ENCODE measurements at places on chromosomes 1 and 21. TPM values are rescaled to one million over a fixed set of nuclear protein-coding genes. Genes with fewer than 3 reads are reported as not detected.

The S100A5 gene
- total RNA-seq, result 2.4 TPM

The KLHDC7A gene
- total RNA-seq, result not detected

The ELOVL1 gene
- 72.1 TPM for total RNA-seq

The PGLYRP3 gene
- total RNA-seq, result not detected

The LYPD8 gene
- total RNA-seq, result not detected

The TTC22 gene
- 4.1 TPM for total RNA-seq

The KCNK2 gene
- not detected for total RNA-seq

The PDPN gene
- total RNA-seq, result not detected

The FAM151A gene
- not detected for total RNA-seq

The ZFP69B gene
- total RNA-seq, result 5.3 TPM

The FMN2 gene
- total RNA-seq, result not detected

DNA sequence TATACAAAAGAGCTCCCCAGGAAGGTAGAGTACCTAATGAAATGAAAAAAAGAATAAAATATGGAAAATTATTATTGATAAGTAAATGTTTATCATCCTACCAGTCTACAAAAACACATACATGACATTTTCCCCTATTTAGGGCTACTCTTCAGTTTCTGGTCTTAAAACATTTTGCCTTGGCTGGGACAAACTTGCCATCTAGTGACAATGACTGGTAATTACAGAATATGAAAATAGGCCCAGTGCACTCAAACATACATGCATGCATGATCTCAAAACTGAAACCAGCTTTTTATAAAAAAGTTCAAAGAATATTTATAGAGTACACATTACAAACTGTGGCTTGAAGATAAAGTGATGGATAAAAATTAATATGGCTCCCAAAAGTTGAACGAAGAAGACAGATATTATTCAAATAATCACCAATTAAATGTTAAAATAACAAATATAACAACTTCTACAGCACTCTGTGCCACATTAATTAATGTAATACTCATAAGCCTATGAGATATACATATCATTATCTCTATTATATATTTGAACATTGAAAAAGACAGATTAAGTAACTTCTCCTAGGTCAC, 10.5 kb upstream of the RNPC3 start:
- peak; percentile 15 for DNase-seq

- DNase-seq, result no peak
These were observed 322.8 kb downstream of the SPATA17 start for GRCh38 chr1:217953922-217954321.

GRCh38 chr1:219553934-219554502, 58.9 kb downstream of the ZC3H11B start:
- DNase-seq, result no peak

DNA sequence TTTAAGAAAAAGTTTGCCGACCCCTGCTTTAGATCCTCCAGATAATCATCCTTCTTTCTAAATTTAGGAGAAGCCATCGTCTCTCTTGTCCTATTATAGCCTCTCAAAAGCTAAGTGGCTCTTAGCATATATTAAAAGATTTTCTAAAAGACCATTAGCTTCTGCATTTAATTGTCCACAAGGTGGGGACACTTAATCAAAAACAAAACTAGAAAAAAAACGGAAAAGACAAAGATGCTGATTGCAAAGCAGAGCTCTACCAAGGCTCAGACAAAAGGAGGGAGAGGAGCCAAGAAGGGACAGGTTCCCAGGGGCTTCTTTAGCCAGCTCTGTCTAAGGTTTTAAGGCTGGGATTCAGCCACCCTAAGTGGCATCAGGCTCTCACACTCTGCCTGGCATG, 128.3 kb upstream of the HMGB4 start:
- DNase-seq, result no peak

- DNase-seq, result no peak
These were observed 63.5 kb downstream of the ATP1A1 start for GRCh38 chr1:116436611-116436970.

- DNase-seq, result no peak
These were observed 17.2 kb upstream of the RCSD1 start for GRCh38 chr1:167612587-167613385.

GRCh38 chr1:222794656-222795474, 20.0 kb upstream of the DISP1 start:
- no peak for DNase-seq

DNA sequence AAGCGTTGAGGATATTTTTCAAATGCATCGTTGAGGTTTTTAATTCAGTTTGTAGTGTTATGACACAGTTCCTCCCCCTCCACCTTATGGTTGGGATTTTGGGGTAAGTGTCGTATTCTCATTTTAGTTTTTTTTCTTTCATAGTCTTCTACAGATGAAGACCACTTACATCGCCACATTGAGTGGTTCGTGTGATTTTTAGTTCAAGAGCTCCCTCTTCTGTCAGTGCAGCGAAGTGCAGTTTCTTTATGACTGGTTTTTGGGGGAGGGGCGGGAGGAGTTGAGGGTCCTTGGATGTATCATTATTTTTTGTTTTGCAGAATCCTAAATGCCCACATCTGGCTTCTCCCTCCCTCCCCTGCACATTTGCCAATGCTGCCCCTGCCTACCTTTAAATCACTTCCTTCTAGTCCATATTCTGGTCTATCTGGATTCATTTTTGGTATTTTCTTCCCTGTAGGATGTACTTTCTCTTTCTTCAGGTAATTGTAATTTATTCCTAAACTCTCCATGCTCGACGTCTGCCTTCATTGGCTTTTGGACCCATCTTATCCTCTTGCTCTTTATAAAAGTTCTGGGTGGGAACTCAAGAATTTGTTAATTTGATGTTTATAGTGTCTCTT, 433.1 kb downstream of the CAMTA1 start:
- DNase-seq, result peak; percentile 52

DNA sequence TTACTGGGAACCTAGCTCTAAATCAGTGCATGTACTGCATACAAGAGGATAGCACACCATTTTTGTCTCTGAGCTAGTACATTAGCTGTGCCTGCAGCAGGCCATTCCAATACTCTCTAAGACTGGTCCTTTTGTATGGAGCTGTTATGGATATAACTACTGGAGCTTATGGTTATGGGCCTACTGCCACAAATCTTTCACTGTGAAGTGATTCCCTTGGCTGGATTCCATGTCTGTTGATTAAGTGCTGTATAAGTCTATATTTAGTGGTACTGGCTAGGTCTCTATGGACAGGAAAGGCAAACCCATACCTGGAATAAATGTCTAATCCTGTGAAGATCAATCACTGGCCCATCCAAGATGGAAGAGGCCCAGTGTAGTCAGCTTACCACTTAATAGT, 12.0 kb downstream of the ZFYVE9 start:
- no peak for DNase-seq

GRCh38 chr1:110668549-110668948, 6.2 kb downstream of the KCNA3 start:
- DNase-seq, result peak; percentile 17

DNA sequence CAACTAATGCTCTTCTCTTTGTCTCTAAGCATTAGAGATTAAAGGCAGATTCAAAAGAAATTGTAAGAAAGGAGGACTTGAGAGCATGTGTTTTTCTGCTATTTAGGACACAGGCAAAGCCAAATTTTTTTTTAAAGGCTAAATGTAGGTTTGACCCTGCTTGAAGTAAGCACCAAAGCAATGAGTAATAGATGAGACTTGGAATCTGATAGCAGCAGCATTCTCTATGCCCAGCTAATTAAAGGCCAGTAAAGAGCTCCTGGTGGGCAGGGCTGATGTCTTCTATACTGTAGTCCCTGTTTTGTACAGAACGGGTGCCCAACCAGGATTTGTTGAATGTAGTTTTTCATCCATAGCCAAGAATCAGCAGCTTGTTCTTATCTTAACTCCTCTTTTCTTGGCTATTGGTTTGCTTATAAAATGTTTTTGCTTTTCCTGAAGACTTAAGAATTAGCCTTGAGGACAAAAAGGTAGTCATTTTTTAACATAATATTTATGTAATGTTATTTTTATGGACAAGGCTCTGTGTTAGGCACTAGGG, 179.6 kb downstream of the LMO4 start:
- DNase-seq, result no peak

DNA sequence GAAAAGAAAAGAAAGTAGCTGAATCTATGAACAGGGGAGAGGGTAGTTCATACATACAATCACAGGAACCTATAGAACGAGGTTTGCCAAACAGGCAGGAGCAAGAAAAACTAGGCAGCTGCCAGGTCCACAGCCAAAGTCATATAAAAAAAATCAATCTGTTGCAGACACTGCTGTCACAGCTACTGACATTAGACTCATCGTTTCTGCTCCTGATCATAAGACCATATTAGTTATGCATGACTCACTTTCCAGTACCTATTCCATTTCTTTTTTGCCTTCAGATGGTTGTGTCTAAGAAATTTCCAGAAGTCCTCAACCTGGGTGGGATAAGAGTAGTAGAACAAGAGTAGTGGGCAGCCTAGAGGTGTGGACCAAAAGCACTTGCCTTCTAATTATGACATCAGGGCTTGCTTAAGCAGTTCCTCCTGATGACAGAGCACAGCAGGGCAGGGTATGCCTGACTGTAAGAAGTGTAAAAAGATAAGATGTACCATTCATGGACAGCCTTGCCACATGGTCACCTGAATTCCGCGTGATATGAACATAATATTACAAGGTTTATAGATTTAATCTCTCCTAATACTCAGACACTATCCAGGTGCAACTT, 323.2 kb upstream of the SGIP1 start:
- no peak for DNase-seq

- DNase-seq, result no peak
These were observed 46.8 kb downstream of the XCL1 start for GRCh38 chr1:168623003-168623828.

DNA sequence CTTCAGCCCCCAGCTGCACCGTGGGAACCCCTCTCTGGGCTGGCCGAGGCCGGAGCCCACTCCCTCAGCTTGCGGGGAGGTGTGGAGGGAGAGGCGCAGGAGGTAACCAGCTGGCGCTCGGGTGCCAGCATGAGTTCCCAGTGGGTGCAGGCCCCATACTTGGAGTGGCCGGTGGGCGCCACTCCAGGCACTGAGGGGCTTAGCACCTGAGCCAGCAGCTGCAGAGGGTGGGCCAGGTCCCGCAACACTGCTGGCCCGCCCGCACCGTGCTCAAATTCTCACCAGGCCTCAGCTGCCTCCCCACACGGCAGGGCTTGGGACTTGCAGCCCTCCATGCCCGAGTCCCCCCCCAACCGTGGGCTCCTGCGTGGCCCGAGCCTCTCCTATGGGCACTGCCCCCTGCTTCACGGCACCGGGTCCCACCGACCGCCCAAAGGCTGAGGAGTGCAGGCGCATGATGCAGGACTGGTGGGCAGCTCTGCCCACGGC, 47.2 kb downstream of the LRRC53 start:
- no peak for DNase-seq

DNA sequence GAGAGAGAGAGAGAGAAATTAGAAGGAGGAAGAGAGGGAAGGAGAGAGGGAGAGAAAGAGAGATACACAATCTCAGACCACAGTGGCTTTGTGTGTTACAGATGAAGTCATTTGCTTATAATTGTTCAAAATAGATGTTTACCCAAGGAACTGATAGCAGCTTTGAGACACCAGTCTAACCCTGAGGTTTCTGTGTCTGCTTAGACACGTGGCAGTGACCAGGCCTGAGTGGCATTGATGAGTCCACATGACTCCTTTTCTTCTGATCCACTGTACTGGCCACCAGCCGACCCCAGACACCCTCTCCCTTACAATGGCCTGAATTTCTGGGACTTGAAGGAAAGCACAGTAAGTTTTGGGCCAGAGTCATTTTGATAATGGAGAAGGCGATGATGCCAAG, 104.9 kb downstream of the DUSP10 start:
- no peak for DNase-seq

GRCh38 chr1:7070389-7071029, 285.3 kb downstream of the CAMTA1 start:
- DNase-seq, result peak; percentile 76

DNA sequence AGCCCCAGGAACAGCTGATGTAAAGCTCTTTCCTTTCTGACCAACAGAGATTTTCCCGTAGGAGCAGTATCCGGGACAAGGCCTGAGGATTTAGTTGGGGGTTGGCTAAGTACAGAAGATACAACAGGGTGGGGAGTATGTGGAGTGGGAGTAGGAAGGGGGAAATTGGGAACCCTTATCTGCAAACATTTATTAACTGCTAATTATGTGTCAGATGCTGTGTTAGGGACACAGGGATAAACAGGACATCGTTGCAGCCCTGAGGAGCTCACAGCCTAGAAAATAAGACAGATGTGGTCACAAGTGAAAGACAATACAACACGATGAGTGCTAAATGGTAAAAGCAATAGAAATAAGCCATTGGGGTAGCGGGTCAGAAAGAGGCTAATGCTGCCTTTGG, 12.0 kb downstream of the CD84 start:
- DNase-seq, result no peak

- DNase-seq, result no peak
These were observed 29.3 kb downstream of the SDC3 start for GRCh38 chr1:30879126-30879786.

GRCh38 chr21:28111151-28111619, 881.5 kb downstream of the LTN1 start:
- DNase-seq, result no peak

GRCh38 chr1:152481869-152482664, 28.5 kb upstream of the LCE5A start:
- no peak for DNase-seq

DNA sequence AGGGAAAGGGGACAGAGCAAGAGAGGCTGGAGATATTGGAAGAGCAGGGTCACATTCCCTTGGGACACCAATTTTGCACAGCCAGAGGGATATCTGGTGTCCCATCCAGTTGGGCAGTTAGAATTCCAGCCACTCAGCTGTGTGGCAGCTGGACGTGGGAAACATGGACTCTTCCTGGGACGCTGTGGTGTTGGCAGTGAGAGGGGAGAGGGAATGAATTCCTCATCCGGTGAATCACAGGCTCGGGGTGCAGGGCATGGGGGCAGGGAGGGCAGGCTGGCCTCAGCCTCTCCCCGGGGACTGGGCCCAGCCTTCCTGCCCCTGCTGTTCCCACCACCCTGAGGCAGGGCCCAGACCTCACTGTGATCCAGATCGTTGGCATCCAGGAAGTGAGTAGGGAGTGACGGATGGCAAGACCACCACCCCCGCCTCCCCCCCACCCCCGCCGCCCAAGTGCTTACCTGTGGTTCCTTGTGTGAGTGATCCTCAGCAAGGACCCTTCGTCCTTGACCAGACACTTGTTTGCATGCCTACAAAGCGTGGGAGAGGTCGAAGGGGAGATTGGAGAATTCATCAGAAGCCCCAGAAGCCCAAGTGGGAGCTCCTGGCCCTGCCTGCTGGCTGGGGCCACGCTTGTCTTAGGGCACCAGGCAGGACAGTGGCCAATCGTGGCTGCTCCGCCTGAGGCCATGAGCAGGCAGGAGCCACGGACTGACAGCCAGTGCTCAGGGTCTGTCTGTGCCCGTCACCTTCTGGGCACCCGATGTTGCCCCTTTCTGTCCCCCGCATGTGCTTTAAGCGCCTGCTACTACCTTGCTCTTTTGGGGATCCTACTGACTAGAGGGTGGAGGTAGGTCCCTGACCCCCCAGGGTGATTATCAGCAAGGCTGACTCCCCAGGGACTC, 8.7 kb downstream of the WNT3A start:
- DNase-seq, result no peak

GRCh38 chr1:39392851-39393573, 98.4 kb upstream of the BMP8A start:
- DNase-seq, result no peak

GRCh38 chr1:29478879-29479278, 242.6 kb downstream of the PTPRU start:
- no peak for DNase-seq
